HT1080 (cell line): ENCODE measurements at places on chromosomes 1 and 21.

DNA sequence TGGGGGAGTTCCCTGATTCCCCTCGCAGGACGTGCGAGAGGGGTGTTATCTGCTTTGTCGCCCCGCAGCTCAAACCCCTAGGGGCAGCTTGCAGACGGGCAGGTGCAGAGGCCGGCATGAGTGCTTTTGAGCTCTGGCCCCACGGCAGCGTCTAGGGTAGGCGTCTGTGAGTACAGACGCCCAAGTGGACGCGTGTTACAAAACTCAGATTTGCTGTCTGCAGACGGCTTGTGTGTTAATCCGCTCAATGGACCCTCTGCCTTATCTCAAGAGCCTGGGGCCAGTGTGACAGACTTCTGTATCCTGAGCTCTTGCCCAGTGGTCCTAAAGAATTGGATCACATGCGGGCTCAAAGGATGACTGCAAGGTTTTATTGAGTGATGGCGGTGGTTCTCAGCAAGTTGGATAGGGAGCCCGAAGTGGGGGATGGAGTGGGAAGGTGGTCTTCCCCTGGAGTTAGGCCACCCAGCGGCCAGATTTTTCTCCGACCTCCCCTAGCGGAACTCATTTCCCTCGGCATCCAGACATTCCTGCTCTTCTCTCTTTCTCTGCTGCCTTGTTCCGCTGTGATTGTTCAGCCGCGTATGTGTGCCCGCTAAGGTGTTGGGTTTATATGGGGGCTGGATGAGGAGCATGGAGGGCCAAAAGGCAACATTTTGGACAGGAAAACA is 9.4 kb downstream of the CFHR4 start:
- DNase-seq, result no peak

DNA sequence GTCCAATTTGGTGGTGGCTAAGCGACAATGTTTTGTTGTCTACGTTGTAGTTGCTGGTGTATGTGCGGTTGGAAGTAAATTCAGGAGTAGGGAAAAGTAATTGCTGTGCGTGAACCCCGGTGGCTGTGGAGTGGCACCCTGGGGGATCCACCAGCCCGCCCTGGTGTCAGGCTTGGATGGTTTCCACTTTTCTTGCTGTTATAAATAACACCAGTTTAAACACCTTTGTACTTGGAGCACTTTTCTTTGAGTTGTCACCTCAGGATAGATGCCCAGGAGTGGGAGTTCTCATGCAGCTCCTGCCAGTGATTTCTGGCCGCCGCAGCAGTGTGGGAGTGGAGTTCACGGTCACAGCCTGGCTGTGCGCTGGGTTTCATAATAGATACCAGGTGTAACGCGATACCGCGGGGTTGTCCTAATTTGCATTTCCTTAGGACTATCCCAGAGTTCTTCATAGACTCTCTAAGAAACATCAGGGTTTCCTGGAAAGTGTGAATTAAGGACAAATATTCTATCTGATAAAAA is 12.8 kb upstream of the TMEM200B start:
- no peak for DNase-seq

DNA sequence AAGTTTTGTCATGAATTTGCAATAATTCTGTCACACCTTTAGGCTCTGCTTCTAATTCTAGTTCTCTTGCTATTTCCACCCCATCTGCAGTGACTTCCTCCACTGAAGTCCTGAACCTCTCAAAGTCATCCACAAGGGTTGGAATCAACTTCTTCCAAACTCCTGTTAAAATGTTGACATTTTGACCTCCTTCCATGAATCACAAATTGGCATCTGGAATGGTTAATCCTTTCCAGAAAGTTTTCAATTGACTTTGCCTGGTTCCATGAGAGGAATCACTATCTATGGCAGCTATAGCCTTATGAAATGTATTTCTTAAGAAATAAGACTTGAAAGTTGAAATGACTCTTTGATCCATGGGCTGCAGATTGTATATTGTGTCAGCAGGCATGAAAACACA is 19.7 kb upstream of the SFT2D2 start:
- no peak for DNase-seq

DNA sequence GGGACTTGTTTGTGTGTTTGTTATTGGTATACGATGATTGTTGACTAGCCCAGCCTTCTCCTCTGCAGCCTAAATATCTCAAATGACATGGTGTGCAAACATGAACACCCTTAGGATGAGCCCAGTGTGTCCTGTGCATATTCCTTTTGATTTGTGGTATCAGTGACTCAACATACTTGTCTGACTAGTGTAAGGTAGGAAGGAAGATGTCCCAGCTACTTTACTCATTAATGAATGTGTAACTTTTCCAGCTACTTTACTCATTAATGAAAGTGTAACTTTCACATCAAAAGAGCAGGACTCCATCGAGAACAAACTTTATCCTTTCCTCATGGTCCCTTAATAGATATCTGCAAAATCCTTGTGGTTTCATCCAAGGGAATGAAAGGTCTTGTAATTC is 2.7 kb upstream of the ZNF692 start:
- no peak for DNase-seq

DNA sequence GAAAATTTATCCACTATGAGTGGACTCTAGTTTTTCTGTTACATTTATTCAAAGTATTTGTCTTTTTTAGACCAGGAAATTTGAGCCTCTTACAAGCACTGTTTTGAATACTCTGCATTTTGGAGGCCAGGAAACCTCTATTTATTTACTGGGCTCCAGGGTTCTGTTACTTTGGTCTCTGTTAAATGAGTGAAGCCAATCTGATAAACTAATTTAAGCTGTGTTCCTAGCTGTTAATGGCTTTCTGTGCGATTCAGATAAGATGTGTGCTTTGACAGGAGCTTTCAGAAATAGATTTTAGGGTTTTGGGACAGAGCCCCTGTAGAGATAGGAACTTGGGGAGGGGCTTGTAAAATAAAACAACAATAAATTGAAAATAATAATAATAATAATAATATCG is 23.9 kb downstream of the ACKR1 start:
- no peak for DNase-seq

DNA sequence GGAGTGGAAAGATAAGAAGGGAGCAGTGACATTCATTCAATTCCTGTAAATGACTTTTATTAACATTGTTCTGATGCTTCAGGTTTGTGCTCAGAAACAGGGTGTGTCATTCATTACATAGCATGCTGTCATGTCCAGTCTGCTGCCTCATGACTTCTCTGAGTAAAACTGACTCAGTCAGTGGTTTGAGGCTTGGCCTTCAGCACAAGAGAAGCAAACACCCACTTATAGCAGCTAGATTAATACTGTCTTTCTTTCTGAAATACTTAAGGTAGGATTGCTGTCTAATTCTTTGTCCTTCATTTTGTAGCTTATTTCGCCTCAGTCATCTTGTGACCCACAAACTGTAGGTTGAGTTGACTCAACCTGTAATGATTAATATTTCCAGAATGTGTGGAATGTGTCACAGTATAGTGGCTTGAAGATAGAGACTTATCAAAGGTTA is 32.9 kb downstream of the RASAL2 start:
- peak; percentile 97 for DNase-seq

DNA sequence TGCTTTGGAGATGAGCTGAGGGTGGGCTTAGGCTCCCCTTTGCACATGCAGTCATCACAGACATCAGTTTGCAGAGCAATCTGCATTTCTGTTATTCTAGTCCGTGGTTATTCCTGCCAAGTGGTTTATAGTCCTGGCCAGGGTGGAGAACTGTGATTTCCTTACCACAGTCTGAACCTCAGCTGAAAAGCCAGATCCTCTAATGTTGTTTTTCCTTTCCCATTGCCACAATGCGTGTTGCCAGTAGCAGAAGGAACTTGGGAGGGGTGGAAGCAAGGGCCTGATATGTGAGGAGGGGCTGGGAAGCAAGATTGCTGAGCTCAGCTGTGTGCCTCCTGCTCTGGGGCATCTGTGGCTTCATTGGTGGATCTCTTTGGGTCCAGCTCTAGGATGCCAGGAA is 18.0 kb upstream of the ST3GAL3 start:
- no peak for DNase-seq

DNA sequence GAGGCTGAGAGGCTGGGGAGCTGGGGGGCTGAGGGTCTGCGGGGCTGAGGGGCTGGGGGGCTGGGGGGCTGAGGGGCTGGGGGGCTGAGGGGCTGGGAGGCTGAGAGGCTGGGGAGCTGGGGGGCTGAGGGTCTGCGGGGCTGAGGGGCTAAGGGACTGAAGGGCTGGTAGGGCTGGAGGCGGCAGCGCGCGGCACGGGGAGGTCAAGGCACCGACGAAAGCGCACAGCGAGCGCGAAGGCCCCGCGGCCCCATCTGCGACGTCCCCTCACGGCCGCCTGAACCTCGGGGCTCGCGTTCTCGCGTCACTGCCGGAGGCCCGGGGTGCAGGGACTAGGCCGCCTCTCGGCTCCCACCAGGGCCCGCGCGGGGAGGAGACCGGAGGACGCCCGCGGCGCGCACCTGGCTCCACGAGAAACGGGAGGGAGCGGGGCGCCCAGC is 356 bp downstream of the INTS11 start:
- no peak for DNase-seq

GRCh38 chr21:20259031-20259867 is 739.0 kb upstream of the NCAM2 start:
- DNase-seq, result no peak

- DNase-seq, result no peak
These were observed 3.5 kb downstream of the EPHX1 start for GRCh38 chr1:225813214-225813964.

- no peak for DNase-seq
These were observed 101.4 kb downstream of the TOMM20 start for GRCh38 chr1:235027076-235027861.

- no peak for DNase-seq
These were observed 54.0 kb upstream of the SYT6 start for GRCh38 chr1:114207635-114208034.

DNA sequence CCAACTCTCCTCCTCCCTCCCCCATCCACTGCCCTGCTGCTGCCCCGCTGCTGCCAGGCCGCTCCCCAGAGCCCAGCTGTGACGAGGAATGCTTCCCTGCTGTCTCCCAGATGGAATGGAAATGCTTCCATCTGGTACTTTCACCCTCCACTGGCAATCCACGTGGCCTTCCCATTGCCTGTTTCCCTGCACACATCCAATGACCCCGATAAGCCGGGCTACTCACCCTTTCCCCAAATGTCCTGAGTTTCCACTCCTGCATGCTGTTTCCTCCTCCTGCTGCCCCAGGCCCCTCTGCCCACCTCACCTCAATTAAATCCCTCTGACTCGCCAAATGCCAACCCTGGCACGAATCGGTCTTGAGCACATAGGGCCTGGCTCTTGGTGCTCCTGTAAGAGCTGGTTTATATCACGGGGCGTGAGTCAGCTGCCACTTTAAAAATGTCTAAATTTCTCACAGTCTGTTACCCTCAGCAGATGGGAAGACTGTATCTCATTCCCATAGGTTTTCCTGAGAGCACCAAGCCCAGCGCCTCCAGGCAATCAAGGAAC is 36.4 kb downstream of the MRAP start:
- DNase-seq, result no peak

GRCh38 chr1:204304067-204304466 is 55.7 kb downstream of the PLEKHA6 start:
- DNase-seq, result no peak

GRCh38 chr21:45367402-45368351 is 37.3 kb upstream of the COL18A1 start:
- DNase-seq, result no peak

GRCh38 chr1:7589080-7589735 is 181.9 kb upstream of the VAMP3 start:
- no peak for DNase-seq

GRCh38 chr1:84506729-84507453 is 510 bp upstream of the GNG5 start:
- no peak for DNase-seq

GRCh38 chr1:150576794-150577556 is 2.4 kb downstream of the MCL1 start:
- peak; percentile 42 for DNase-seq

- DNase-seq, result no peak
These were observed 90.4 kb upstream of the PLPPR4 start for GRCh38 chr1:99173900-99174299.

- no peak for DNase-seq
These were observed 52.7 kb downstream of the ELF3 start for GRCh38 chr1:202063093-202063492.

DNA sequence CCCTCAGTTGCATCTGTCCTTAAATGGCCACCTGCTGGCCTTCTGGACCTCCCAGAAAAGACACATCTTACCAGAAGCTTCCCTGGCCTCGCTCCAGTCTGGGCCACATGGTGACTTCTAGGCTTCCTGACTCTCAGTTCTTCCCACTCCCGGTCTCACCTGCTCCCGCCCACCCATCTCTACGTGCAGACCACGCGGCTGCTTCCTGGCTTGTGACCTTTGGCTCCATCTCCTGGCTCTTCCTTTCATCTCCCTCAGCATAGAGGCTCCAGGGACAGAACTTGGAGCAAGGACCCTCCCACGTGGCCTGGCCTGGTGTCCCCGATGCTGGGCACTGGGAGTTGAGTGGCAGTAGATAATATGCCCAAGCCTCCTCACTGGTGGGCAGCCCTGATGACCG is 124.9 kb upstream of the IRF2BP2 start:
- no peak for DNase-seq

DNA sequence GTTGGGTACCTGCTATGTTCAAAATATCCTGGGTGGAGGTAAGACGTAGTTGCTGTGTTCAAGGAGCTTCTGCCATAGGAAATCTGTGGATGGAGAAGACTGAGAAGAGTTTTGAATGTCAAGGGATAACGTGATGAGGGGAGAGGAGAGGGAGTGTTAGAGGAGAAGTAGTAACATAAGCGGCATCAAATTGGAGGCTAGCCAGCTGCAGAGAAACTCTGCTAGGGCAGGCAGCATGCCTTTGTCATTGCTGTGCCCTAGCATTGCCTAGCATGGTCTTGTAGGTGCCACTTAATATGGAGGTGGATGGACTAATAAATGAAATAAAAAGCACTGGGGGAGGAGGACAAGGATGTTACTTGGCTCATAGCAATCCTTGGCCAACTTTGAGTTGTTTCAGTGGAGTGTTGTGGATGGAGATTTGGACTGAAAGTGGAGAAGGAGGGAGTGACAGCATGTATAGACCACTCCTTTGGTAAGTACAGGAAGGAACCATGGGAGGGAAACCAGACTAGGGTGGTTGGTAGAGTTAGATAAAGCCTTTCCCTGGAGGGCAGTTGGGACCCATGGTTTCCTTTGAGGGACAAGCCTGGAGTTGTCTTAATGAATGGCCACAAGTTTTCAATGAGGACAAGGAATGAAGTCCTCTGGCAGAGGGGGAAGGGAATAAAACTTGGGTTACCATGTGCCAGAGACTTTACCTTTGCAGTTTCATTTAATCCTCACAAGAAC is 6.3 kb downstream of the VANGL1 start:
- no peak for DNase-seq

DNA sequence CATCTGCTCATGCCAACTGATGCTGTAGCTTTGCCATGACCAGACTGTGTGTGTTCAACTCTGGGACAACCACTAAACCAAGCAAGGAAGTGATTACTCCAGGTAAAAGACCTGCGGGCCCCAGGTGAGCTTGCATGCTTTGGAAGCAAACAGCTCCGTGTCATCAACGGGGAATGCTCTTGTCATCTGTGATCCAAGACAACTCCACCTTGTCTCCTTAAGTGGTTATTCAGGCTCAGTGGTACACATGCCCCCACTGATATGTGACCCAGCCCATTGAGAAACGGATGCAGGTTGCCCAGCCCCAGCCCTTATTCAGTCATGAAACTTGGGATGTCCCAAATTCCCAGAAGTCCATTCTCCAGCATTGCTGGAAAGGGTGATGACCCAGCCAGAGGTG is 89.0 kb downstream of the TIAM1 start:
- DNase-seq, result no peak
